ENCODE measurements at places on chromosomes 3 and 15.

GRCh38 chr3:122668930-122669730 lies 11.5 kb upstream of the PARP14 start:
- DNase-seq, result no peak

GRCh38 chr3:45024542-45025255 lies 1.4 kb upstream of the CLEC3B start:
- no peak for DNase-seq

GRCh38 chr15:74426404-74427281 lies 7.1 kb downstream of the SEMA7A start:
- DNase-seq, result no peak

GRCh38 chr3:98504539-98504938 lies 7.1 kb downstream of the OR5K2 start:
- no peak for DNase-seq

- no peak for DNase-seq
Observed at GRCh38 chr15:34266751-34267150, 41.9 kb downstream of the EMC4 start.

DNA sequence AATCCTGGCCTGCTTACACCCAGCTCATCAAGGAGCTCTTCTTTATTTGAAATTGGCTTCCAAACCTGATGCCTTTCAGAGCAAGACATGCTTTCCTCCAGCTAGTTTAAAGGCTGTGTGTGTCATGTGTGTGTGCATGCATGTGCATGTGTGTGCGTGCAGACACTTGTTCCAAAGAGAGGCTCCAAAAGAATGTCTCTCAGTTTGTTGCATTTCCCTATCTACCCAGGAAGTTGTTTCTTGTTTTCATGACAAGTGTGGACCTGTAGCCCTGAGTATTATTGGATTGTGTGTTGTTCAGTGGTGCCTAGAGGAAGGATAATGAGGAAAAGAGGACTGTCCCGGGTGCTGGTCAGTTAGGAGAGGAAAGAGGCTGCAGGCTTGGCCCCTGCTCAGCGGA lies 240.0 kb downstream of the THSD4 start:
- no peak for DNase-seq

DNA sequence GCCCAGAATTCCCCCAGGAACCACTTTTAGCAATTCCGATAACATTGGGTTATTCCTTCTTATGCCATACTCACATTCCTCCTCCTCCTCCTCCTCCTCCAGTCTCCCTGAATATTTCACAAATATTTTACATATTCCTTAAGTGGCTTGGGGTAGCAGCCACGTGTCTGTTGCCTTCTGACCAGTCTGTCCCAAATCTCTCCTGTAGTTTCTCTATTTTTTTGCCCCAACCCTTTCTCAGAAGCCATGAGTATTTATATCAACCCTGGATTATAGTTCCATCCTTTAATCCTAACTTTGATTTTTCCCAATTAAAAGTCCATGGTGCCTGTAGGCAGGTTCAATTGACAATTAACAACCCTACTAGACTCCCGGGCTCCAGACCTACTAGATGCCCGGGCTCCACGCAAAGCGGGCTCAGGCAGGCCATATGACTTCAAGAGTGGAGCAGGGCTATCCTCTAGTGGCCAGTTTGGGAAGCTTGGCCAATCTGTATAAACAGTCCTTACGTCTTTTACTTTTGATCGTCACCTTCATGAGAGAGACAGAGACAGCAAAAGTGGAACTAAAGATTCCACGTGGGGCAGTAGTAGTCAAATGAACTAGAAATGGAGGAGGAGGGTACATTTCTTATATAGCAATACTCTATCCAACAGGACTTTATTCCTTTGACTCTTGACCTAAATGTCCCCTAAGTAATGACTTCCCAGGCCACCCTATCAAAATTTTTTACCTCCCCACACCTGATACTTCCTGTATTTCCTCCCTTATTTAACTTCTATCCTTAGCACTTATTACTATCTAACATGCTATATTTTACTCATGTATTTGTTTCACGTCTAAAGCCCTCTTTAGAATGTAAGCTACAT lies 69.7 kb downstream of the USF3 start:
- DNase-seq, result peak; percentile 66

DNA sequence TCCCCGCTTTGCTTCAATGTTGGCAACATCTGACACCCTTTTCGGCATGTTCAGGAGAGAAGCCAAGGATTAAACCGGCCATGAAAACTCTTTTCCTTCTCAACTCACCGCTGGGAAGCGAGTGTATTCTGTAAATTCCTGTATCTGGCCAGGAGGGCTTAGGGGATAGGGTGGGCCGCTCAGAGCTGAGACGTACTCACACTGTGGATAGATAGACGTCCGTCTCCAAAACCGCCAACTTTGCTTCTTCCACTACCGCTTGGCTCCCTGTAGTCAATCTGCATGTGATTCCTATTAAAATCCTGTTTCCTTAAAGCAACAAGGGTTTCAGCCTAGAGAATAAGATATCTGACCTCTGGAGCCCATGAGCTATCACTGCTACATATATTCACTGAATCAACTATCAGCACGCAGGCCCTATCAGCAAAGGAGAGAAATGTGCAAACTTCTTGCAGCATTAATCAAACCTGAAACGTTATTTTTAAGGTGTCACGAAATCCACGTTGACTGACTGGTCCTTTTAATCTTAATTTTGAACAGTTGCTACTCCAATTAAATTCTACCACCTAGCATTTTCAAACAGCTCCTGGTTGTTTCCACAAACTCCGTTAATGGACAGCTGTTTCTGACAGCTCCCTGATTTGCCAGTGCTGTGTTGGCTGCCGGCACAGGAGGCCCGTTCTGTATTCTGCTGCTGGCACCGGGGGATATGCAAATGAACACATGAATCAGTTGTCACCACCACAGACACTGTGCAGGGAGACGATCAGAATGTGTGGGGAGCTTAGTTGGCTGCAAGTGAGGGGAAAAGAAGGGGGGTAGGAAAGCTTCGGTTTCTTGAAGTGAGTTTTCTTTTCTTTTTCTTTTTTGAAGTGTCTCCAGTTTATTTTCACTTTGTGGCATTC lies 438.9 kb upstream of the ARRDC4 start:
- DNase-seq, result no peak

GRCh38 chr3:121989943-121990342 lies 32.1 kb downstream of the ILDR1 start:
- no peak for DNase-seq

DNA sequence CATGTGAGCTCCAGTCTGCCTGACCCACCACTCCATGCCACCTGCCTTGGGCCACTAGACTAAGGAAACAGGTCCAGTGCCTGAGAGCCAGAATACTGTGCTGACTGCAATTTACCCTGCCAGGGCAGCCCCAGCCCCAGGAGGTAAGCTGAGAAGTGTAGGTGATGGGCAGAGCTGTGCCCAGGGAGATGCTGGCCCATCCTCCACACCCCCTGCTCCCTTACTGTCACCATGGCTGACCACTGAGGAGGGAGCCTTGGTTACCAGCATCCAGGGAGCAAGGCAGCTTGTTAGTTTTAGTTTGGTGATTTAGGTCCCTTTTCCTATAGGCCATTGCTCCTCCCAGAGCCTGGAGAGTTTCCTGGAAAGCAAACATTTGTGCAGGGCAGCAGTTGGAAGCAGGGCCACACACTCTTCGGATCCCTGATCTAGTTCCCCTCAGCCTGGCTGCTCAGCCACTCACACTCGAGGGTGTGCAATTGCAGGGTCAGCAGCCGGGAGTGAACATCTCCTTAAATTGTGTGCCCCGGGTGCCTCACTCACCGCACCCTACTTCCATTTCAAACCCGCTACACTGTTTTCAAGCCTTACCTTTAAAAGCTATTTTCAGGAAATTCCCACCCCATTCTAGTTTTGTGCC lies 2.0 kb downstream of the GALNT15 start:
- DNase-seq, result no peak

DNA sequence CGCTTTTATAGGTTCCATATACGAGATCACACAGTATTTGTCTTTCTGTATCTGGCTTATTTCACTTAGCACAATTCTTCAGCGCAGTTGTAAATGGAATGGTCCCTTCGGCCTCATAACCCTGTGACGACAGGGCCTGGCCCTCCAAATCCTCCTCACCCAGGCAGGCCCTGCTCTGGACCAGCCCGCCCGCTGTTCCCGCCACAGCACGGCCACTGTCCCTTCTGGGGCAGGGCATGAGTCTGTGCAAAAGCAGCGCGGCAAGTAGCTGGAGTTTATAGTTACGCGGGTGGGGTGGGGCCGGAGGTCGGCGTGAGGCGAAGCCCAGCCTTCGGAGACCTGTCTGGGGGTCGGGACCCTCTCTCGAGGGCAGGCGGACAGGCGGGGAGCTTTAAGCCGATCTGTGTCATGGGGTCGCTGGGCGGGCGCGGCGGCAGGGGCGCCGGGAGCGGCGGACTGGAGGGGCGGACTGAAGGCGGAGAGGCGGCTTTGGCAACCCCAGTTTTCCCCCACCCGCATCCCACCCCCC lies 543 bp downstream of the ARPIN start:
- DNase-seq, result peak; percentile 77

GRCh38 chr3:194357681-194358080 lies 6.6 kb upstream of the CPN2 start:
- DNase-seq, result no peak

- no peak for DNase-seq
Observed at GRCh38 chr3:40800343-40800742, 275.6 kb downstream of the ZNF621 start.

DNA sequence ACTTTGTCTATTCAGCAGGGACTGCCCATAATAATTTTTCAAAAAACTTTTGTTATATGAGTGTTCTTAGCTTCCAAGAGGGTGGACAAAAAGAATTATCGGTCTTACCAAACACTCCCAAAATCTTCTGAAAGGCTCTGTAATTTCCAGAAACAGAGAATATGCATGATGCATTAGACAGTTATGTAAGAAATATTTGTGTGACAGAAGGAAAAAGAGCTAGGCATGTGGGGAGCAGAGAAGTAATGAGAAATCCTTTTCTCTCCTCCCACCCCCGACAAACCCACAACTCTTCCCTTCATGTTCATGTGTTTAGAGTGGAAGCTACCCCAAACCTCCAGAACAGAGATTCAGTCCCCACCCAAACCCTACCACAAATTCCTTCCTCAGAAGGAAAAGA lies 86.8 kb downstream of the MYO5A start:
- DNase-seq, result no peak

DNA sequence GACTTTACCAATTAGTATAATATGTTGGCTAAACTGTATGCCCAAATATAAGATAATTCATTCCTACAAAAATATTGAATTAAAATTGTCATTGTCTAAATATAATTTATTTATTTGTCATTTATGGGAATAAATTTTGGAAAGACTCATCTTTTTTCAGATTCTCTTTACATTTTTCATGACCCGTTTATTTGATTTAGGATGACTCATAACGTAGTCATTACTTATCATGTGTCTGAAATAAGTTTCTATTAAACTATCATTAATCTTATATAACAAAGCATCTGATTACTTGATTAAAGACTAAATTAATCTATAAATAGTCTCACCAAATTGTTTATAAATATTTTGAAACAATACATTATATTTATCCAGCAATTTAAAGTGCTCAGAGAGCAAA lies 516.6 kb downstream of the CADM2 start:
- no peak for DNase-seq

Data from HuH-7.5 (cell line).